Regular cardiac myocyte (primary cell): ENCODE measurements at places on chromosomes 1 and 21. TPM values are rescaled to one million over a fixed set of nuclear protein-coding genes. Genes with fewer than 3 reads are reported as not detected.

The CCDC17 gene
- 0.58 and 0.85 TPM in 2 replicates for total RNA-seq

The NPHS2 gene
- total RNA-seq = not detected in 2 replicates

The PRAMEF2 gene
- not detected in 2 replicates for total RNA-seq

The TIPRL gene
- 37.0 and 38.3 TPM in 2 replicates for total RNA-seq

The ERG gene
- total RNA-seq = 0.19 and 0.56 TPM in 2 replicates

The TRIM62 gene
- 1.5 and 3.7 TPM in 2 replicates for total RNA-seq

The TEDDM1 gene
- not detected in 2 replicates for total RNA-seq

The MCL1 gene
- 260 and 397 TPM in 2 replicates for total RNA-seq

The RABGAP1L gene
- total RNA-seq = 21.7 and 36.1 TPM in 2 replicates

The C8B gene
- total RNA-seq = not detected in 2 replicates

The KRTAP21-2 gene
- not detected in 2 replicates for total RNA-seq

The CD1E gene
- total RNA-seq = not detected in 2 replicates

The TBX19 gene
- total RNA-seq = 0.58 and 1.1 TPM in 2 replicates

The TMEM82 gene
- not detected in 2 replicates for total RNA-seq

The TNFSF4 gene
- total RNA-seq = 2.3 and 14.0 TPM in 2 replicates

The ADAM30 gene
- total RNA-seq = not detected in 2 replicates

The ADGRL2 gene
- 226 and 358 TPM in 2 replicates for total RNA-seq

The GPATCH3 gene
- 6.5 and 10.2 TPM in 2 replicates for total RNA-seq

The PRR9 gene
- not detected in 2 replicates for total RNA-seq

The C1orf210 gene
- not detected in 2 replicates for total RNA-seq

The JAK1 gene
- total RNA-seq = 141 and 181 TPM in 2 replicates

The AIRE gene
- 0.28 TPM in 1 of 2 replicates, not detected in the other for total RNA-seq

The PSRC1 gene
- total RNA-seq = 3.4 and 15.9 TPM in 2 replicates

The ANGPTL1 gene
- 4.6 and 23.1 TPM in 2 replicates for total RNA-seq

The LCE3E gene
- not detected in 2 replicates for total RNA-seq

The PDZK1 gene
- total RNA-seq = 0.38 and 0.56 TPM in 2 replicates

The ZNHIT6 gene
- 12.1 and 15.3 TPM in 2 replicates for total RNA-seq

The RGL1 gene
- total RNA-seq = 22.4 and 29.0 TPM in 2 replicates

The LCE3D gene
- not detected in 2 replicates for total RNA-seq

The ARID4B gene
- 28.2 and 44.3 TPM in 2 replicates for total RNA-seq

The CBR1 gene
- 104 and 105 TPM in 2 replicates for total RNA-seq

The TLR5 gene
- 0.28 and 0.58 TPM in 2 replicates for total RNA-seq

The AMY1A gene
- not detected in 2 replicates for total RNA-seq

The KCNE2 gene
- not detected in 2 replicates for total RNA-seq

The CCDC181 gene
- total RNA-seq = 0.77 and 1.7 TPM in 2 replicates

The LRRC38 gene
- total RNA-seq = 0.28 and 0.77 TPM in 2 replicates

The CADM3 gene
- total RNA-seq = 0.28 TPM in 1 of 2 replicates, not detected in the other

The LCE2A gene
- not detected in 2 replicates for total RNA-seq

The TNFRSF18 gene
- total RNA-seq = 0.28 TPM in 1 of 2 replicates, not detected in the other

The RNF186 gene
- total RNA-seq = not detected in 2 replicates

The PGLYRP3 gene
- total RNA-seq = not detected in 2 replicates

The NGF gene
- total RNA-seq = 16.9 and 17.3 TPM in 2 replicates

The HCRTR1 gene
- under 0.01 TPM in 1 of 2 replicates, not detected in the other for total RNA-seq

The CELA2B gene
- total RNA-seq = not detected in 2 replicates

The C8A gene
- not detected in 2 replicates for total RNA-seq

The APOBEC4 gene
- total RNA-seq = not detected in 2 replicates
